ENCODE measurements at places on chromosomes 12 and 14.
A peak's percentile ranks its signal among the peaks of the same experiment; 100 is the strongest.

- no peak for DNase-seq
Observed at GRCh38 chr14:101254805-101255764, 306.2 kb upstream of the DIO3 start.

DNA sequence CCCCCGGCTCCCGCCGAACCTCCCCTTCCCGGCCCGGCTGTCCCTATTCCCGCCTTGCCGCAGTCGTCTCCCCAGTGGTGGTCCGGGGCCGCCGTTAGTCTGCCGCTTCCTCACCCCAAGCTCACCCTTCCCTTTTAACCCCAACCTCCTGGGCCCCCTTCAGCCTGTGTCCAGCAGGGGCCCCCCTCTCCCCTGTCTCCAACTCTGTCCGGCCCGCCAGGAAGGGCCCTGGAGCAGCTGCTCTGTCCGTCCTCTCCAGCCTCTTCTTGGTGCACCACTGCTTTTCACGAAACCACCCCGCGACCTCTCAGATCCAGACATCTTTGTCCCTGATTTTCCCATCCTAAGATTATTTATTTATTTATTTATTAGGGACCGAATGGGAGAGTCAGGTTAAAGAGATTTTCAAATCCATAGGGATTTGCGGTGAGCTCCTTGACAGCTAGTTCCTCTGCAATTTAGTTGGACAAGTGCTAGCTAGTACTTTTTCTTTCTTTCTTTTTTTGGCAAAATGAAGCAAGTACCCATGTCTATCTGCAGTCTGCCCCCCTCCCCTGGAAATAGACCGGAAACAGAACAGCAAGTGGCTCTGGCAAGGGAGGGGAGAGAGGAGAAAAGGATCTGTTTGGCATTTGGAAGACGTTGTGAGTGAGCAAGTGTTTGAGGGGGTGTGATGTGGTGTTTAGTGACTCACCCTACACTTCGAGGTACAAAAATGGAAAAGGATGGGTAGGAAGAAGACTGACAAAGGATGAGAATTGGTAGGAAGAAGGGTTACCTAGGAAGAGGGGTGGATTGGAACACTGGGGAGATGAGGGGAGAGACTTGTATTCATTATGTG lies 632 bp downstream of the UBR7 start:
- peak; percentile 27 for DNase-seq

GRCh38 chr12:100267603-100268281 lies 765 bp downstream of the SCYL2 start:
- no peak for DNase-seq

GRCh38 chr14:100653409-100653808 lies 66.2 kb upstream of the BEGAIN start:
- DNase-seq, result peak; percentile 20

DNA sequence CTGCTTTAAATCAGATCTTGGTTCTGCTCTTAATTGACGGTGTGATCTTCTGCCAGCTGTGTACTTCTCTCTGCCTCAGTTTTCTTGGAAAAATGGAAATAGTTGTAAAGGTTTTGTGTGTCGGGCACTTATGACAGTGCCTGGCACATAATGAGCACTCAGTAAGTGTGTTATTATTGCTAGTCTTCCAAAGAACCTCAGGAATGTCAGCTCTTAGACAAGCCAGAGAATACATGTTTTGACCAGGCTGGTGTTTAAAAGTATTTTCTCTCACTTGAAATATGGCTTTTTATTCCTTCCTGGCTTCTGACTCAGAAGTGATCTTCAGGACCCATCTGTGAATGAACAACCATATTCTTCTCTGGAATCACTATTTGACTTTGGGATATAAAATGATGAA lies 304.1 kb downstream of the SNAPC1 start:
- DNase-seq, result no peak

DNA sequence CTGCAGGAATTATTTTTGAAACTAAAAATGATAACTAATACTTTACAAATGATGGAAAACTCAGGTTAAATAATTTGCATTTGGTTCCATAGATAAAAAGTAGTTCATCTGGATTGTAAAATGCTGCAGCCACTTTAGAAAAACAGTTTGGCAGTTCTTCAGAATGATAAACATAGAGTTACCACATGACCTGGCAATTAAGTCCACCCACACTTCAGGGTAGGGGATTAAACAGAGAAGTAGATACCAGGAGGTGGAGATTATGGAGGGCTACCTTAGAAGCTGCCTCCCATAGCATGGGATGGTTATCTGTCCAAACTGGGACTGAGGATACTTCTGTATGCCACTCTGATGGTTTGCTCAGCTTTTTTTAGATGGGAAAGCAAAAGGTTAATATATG lies 22.2 kb downstream of the ARF6 start:
- DNase-seq, result no peak

DNA sequence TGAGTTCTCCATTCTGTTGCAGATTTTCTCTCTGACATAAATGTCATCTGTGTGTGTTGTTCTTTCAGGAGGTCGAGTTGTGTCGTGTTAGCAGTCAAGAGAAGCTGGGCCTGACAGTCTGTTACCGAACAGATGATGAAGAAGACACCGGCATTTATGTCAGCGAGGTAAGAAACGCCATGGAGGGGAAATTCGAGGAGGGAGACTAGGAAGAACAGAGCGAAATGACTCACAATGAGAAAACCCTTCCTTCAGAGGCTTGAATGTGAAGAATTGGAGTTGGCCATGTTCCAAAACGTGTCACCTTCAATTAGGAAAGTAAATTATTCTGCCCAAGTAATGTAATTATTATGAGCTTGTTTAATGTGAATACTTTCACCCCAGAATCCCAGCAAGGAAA lies 364.5 kb downstream of the PDZRN4 start:
- no peak for DNase-seq

GRCh38 chr14:64234877-64235651 lies 59.1 kb downstream of the ESR2 start:
- no peak for DNase-seq

- no peak for DNase-seq
Observed at GRCh38 chr14:105146181-105146975, 22.2 kb downstream of the JAG2 start.

DNA sequence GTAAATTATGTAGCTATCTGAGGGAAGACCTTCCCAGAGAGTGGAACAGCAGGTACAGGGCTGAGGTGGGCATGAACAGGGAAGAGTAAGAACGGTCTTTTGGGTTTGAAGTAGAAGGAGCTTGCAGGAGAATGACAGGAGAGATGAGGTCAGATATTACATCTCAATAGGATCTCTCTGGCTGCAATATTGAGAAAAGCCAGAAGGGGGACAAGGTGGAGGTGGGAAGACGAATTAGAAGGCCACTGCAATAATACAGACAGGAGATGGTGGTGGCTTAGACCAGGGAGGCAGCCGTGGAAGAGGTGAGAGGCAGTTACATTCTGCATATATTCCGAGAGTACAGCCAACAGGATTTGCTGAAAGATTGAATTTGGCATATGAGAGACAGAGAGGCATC lies 310.2 kb downstream of the APAF1 start:
- no peak for DNase-seq

DNA sequence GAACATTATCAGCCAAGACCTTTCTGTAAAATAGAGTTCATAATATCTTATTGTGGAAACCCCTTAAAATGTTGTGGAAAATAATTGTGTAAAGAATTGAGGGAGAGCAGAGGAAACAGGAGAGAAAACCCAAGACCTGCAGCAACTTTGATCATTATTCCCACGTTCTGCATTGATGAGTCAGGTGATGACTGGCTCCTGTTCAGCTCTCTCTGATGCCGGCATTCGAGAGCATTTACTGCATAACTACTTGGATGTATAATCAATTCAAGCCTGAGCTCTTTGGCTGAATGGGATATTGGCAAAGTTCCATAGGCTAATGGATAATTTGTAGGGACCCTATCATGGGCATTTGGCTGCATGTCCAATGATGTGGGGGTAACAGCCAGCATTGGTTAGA lies 176.3 kb upstream of the ARID2 start:
- no peak for DNase-seq

- no peak for DNase-seq
Observed at GRCh38 chr14:85516239-85517113, 13.5 kb upstream of the FLRT2 start.

- no peak for DNase-seq
Observed at GRCh38 chr12:87047691-87048090, 791.5 kb upstream of the MGAT4C start.

GRCh38 chr12:11827091-11828061 lies 177.9 kb downstream of the ETV6 start:
- peak; percentile 75 for DNase-seq

- DNase-seq, result no peak
Observed at GRCh38 chr14:76589246-76589645, 172.0 kb upstream of the VASH1 start.

DNA sequence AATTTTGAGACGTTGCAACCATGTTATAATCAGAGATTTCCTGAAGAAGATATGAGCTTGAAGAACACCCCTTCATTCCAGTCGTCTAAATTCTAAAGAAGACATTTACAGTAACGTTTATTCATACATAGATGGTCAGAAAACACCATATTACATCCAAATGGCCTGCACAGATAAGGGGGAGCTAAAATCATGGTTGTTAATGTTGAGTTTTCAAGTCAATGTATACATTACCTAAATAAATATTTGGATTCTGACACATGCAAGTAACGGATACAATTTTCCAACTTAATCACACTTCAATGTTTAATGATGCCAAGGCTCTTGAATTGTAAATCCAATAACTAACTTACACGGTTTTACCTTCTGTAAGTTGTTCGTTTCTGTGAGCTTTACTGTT lies 318.4 kb downstream of the SLC6A15 start:
- DNase-seq, result no peak

- no peak for DNase-seq
Observed at GRCh38 chr14:34983148-34983760, 462 bp downstream of the SRP54 start.

GRCh38 chr14:72663076-72663487 lies 230.8 kb downstream of the DPF3 start:
- no peak for DNase-seq

- no peak for DNase-seq
Observed at GRCh38 chr12:49403971-49404450, 36.7 kb downstream of the SPATS2 start.

DNA sequence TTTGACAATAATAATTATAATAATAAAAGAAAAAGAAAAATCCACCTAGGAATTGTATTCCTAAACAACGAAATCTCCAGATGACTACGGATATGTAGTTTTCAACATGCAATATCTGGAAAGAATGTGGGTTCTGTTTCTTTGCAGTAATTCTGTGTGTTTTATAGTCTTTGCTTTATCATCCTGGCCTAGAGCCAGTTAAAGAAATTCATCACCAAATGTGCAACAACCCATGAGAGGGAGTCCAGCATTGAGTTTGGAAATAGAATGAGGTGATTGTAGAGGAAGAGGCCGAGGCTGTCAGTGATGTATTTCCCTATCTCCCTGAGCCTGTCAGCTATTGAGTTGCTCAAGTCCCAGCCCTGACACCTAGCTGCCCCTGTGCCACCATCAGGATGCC lies 200.5 kb upstream of the DCN start:
- no peak for DNase-seq

DNA sequence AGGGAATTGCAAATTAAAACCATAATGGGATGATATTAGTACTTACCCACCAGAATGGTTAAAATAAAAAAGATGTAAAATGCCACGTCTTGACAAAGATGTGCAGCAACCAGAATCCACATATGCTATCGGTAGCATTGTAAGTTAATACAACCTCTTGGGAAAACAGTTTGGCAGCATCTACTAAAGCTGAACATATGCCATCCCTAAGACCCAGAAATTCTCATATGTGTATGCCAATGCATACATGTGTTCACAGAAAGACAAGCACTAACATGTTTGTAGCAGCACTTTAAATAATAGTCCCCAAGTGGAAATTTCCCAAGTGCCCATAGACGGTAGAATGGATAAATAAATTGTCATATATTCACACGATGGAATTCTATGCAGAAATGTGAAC lies 28.3 kb upstream of the SLC5A8 start:
- no peak for DNase-seq

DNA sequence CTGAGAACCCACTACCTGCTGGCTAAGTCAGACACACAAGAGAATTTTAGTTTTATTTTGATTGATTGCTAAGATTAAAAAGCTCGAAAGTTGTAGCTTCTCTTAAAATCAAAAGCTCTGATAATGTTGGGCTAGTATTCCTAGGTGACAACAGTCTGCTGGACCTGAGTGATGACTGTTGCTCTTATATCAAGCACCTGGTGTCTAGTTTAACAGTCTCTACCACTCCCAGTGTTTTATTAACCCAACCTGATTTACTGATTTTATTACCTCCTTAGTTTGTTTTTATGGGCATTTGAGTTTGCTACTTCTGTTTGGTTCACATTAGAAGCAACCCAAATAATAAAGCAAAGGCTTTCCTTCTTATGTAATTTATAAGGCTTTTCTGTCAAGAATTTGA lies 41.8 kb downstream of the ATP6V1D start:
- DNase-seq, result no peak

GRCh38 chr14:63848890-63849289 lies 3.9 kb upstream of the SYNE2 start:
- DNase-seq, result no peak

GRCh38 chr14:55897031-55897430 lies 221.2 kb upstream of the PELI2 start:
- DNase-seq, result no peak

- no peak for DNase-seq
Observed at GRCh38 chr12:124438437-124439056, 128.9 kb downstream of the NCOR2 start.

GRCh38 chr12:74169607-74170006 lies 368.0 kb upstream of the ATXN7L3B start:
- DNase-seq, result no peak

GRCh38 chr14:91805659-91806058 lies 61.7 kb downstream of the TC2N start:
- no peak for DNase-seq

DNA sequence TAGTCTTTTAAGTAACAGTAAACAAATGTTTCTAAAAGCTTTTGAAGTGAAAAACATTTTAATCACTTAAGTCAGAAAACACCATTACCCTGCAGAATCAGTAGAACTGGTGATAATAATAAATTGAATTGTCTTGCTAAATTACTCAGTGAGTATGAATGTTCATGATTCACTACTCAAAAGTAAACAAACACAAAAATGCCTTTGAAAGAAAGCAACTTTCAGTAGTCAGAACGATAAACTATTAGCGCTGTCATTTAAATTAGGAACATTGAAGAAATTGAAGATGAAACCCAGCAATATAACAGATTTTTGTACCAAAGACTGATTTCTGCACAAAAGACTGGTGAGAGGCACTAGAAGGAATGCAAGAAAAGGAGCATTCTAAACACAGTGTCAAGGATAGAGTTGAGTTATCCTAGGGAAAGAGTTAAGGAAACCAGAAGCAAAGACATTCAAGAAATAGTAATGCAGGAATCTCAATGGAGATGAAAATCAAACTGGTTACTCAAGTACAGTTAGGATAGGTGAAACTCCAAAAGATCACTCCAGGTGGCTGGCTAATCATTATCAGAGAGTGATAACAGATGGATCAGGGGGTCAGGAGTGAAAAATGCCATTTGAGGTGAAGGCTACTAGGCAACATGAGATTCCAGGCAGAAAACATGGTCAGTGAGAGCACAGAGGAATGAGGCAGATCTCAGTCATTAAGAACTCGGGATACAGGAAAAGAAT lies 77.4 kb upstream of the ALG10 start:
- DNase-seq, result no peak

DNA sequence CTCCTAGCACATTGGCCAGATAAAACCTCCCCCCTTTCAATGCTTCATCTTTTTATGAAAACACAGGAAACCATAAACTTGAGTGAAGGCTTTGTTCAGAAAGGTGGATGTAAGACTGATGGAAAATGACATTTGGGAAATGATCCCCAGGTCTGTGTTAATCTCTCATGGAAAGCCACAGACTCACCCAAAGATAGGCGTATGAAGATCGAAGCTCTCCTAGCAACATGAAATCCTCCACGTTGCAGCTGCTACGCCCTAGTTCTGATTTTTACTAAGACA lies 63.4 kb upstream of the PTGR2 start:
- no peak for DNase-seq

GRCh38 chr14:95257521-95257920 lies 62.2 kb downstream of the CLMN start:
- no peak for DNase-seq
